ENCODE measurements at places on chromosomes 4 and X.
A peak's percentile ranks its signal among the peaks of the same experiment; 100 is the strongest.

DNA sequence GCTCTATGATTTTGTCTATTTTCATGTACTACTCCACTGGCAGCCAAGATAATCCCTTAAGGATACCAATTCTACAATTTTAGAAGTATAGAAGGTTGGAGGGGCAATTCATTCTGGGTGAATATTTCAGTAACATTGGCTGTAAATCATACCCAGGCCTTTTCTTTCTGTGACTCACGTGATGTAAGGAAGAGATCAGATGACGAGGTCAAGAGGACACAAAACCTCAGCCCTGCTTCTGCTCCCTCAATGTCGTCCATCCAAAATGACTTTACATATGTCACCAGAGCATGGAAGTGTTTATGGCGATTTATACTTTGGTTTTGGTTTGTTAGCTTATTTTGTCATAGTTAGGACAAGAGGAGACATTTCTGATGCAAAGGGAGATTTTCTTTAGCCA is 70.7 kb upstream of the SLC4A4 start:
- DNase-seq: no peak

GRCh38 chr4:55297346-55297745 is 48.7 kb upstream of the SRD5A3 start:
- no peak for DNase-seq

DNA sequence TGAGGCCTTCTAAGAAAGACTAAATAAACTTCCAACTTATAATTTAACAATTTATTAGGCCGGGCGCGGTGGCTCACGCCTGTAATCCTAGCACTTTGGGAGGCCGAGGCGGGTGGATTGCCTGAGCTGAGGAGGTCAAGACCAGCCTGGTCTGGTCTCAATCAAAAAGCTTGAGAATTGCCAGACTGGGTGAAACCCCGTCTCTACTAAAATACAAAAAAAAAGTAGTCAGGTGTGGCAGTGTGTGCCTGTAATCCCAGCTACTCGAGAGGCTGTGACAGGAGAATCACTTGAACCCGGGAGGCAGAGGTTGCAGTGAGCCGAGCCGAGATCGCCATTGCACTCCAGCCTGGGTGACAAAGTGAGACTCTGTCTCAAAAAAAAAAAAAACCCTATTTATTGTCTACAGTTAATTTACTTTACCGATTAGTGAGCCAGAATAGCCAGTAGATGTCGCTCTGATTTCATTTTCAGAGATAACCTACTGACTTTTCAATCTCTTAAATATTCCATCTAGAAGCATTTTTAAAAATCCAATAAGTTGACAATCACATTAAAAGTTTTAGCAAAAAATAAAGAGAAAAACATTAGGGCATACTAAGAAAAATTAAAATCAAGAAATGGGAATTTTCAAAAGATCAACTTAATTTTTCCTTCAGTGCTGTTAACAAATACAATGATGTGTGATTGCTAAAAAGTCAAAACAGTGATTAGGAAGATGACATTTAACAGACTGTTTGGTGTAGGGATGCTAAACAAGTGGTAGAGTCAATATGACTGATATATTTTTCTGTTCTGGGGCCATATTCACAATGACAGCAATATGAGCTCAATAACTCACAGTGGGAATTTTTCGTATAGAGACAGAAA is 4.3 kb upstream of the SHROOM3 start:
- peak; percentile 39 for DNase-seq

DNA sequence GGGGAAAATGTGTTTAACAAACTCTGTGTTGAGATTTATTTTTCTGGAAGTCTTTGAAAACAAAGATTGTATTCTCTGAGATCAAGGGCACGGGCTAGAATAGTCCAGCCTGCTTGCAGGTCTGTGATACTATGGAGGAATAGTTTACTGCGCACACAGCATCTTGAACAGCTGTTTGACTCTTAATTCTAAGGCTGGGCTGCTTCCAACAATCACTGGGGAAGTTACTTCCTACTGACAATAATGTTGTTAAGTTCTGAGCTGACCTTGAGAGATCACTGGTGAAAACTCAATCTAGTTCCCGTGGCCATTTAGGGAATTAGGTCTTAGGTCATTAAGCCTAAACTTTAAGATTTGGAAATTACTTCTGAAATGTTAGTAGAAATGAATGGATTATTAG is 416.1 kb upstream of the FTHL17 start:
- DNase-seq: no peak

DNA sequence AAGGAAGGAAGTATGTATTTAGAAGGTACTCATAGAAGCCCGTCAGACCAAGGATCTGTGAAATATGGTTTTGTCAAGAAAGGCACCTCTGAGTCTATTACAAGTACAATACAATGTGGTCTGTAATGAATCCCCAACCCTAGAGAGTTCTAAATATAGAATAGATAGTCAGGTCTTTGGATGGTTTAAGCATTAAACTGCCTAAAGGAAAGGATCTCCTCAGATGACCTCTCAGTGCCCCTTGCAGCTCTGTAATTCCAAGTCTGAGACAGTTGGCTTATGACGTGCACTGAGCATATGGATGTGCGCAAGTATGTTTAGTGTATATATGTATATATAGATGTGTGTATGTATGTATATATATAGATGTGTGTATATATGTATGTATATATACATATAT is 62.0 kb downstream of the CCSER1 start:
- no peak for DNase-seq

All from NCI-H774 (cell line).